ENCODE measurements at places on chromosomes 1 and 21.

GRCh38 chr1:206521127-206521526, 13.8 kb downstream of the RASSF5 start:
- DNase-seq, result no peak

DNA sequence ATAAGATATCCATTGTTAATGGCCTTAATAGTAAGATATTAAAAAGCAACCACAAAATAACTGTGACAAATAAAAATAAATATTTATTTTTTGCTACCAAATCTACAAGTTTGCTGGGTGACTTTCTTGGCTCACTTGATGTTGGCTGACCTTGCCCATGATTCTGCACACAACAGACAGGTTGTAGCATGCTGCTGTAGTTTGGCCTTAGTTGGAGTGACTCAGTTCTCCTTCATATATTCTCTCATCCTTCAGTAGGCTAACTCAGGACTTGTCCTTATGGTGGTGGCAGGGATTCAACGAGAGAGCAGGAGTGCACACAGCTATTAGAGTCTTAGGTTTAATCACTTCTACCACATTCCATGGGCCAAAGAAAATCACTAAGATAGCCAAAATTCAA, 437.9 kb downstream of the MRPL39 start:
- no peak for DNase-seq

GRCh38 chr1:163298365-163298764, 23.4 kb upstream of the NUF2 start:
- no peak for DNase-seq

DNA sequence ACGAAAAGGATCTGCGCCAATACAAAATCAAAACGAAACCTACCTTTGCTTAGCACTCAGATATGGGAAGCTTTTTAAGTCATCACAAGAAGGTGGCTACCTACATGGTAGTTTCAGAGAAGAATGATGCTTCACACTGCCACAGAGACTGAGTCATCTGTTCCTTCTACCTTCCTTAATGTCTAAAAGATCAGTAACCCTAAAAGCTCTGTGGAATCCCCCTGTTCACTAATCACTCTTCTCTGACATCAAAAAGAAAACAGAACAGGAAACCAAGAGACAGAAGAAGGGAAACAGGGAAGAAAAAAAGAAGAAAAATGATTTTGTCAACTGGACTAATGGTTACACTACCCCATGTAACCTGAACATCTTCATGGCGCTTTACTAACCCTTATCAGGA, 177.2 kb downstream of the SMYD3 start:
- no peak for DNase-seq

- DNase-seq, result no peak
Observed at GRCh38 chr1:38118976-38119375, 72.4 kb upstream of the POU3F1 start.

DNA sequence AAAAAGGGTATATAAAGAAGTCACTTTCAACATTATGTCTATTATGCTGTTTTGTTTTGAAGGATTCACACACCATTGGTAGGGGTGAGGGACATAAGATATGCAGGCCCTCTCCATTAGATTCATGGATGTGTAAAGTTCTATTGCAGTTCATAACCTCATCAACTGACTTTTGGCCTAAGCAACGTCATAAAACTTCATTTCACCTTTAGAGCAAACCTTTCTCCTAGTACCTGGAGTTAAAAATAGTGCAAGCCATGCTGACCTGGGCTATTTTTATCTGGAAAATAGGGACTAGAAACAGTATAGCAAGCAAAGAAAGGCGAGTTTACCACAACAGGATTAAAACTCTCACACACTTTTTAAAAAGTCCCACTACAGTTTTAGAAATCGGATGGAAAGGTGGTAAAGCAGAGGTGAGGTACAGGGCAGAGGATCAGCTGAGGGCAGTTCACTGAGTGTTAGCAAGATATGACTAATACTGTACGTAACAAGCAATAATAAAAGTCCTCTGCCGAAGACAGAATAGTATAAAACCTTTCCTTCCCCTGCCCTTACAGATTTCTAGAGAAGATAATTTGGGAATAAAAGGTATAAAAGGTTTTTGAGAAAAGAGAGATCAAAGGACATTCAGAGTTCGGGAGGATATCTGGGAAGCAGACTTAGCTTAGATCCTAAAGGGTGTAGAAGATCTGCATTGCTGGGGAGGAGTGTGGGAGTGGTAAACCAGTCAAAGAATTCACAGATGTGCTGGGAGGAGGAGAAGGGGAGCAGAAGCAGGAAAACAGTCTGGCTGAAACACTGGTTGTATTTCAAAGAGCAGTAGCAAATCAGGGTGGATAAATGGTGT, 14.3 kb downstream of the EGLN1 start:
- DNase-seq, result no peak

All from GDM1 (cell line).